Hypothalamus (tissue), 51 donors: ENCODE measurements at places on chromosomes 3 and 15.

- no peak for DNase-seq
Observed at GRCh38 chr3:15676259-15676658, 74.7 kb downstream of the BTD start.

- no peak for DNase-seq
Observed at GRCh38 chr3:188531210-188531609, 377.3 kb downstream of the LPP start.

DNA sequence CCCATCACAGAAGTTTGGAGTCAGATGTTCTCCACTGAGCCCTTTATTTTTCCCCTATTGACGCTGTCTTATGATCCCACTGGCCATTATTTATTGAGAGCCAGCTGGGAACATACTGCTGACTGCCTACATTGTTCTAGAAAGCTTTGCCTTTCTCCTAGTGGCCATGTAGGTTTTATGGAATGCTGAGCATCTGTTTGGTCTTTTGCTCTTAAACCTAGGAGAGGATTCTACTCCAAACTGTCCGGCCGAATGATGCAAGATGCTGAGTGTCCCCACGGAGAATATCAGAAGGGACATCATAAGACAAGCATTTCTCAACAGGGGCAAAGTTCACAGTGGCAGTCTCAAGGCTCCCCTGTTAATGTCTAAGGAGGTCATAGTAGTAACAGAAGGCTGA, 171.4 kb downstream of the ARRDC4 start:
- no peak for DNase-seq

DNA sequence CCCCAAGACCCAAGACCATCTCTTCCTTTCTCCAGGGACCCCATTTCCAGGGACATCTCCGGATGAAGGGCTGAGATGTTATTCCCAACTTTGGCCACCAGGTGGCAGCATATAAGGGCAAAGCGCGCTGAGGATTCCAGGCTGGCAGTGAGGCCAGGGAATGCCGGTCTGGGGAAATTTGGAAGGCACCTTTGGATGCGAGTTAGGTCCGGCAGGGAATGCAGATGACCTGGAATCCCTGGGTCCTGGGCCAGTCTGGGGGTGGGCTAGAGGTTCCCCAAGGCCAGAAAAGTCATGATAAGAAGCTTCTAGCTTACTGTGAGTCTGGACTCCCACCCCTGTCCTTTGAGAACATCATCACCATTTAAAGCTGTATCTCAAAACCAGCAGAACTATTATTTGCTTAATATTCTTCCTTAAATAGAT, 1.6 kb upstream of the CHST13 start:
- DNase-seq, result peak; percentile 25

DNA sequence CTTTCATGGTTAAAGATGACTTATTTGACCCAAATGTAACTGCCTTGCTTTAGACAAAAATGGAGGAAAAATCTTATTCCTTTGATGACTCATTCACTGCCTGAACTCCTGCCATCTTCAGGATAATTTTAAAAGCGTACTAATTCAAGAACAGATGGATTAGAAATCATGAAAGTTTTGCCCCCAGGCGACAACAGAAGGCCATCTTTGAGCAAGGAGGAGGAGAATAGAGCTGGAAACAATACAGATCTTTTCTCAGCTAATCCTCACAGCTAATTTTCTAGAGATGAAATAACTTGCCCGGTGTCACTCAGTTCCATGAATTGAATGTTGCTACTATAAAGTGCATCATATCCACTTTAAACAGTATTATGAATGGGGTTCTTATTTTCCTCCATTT, 324.7 kb upstream of the RARB start:
- no peak for DNase-seq

GRCh38 chr3:193313061-193313958, 65.2 kb downstream of the ATP13A5 start:
- no peak for DNase-seq

DNA sequence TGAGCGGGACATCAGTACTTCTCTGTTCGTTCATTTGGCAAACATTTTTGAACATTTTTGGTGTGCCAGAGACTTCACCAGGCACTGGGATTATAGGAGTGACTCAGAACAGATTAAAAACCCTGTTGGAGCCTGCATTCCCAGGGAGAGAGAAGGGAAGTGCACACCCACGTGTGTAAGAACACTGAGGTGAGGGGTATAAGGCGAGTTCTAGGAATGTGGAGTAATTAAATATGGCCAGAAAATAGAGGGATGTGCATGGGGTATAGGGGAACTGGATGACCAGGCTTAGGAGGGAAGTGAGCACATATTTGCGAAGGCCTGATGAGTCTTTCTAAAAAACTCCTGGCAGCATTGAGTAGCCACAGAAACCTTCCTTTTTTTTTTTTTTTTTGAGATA, 401.2 kb upstream of the C2CD4B start:
- no peak for DNase-seq

GRCh38 chr3:105493305-105493892, 126.7 kb downstream of the ALCAM start:
- no peak for DNase-seq

GRCh38 chr3:58288011-58288728, 17.9 kb upstream of the RPP14 start:
- no peak for DNase-seq

- DNase-seq, result no peak
Observed at GRCh38 chr3:19632099-19633074, 301.6 kb downstream of the EFHB start.

DNA sequence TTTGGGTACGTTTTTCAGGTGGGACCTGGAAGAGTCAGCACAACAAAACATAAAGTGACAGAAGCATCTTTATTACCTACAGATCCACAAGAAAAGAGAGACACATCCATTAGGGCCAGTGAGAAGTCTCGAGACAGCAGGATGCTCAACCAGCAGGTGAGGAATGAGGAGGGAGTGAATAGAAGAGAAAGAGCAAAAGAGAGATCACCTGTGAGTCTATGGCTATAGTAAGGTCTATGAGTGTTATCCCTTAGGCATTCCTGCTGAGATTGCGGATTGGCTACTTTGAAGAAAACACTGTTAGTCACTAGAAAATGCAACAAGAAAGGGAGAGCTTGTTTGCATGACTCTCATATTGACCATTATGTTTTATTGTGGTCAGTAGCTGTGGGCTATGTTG, 1556.2 kb upstream of the GBE1 start:
- no peak for DNase-seq

- DNase-seq, result no peak
Observed at GRCh38 chr3:65356331-65357248, 668.8 kb upstream of the ADAMTS9 start.

DNA sequence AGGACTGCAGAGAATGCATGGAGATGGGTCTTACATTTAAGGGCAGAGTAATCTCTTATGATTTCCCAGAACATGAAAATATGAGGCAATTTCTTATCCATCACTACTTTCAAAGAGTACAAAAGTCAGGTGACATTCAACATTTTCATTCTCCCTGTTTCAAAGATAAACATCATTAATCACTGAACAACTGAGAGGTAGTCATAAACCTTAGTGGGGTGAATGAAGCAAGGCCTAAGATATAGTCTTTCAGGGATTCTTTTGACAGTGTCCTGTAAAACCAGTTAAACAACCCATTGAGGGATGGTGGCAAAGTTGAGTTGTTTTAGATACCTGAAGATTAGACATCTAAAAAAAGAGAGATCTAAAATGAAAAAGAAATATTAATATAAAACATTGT, 271.6 kb upstream of the CBLB start:
- DNase-seq, result no peak

- peak; percentile 16 for DNase-seq
Observed at GRCh38 chr3:73086071-73086494, 24.6 kb downstream of the EBLN2 start.

GRCh38 chr15:93852761-93853160, 378.6 kb upstream of the MCTP2 start:
- no peak for DNase-seq

- no peak for DNase-seq
Observed at GRCh38 chr15:88513195-88513594, 33.3 kb downstream of the DET1 start.

GRCh38 chr15:82186719-82187406, 75.7 kb downstream of the EFL1 start:
- DNase-seq, result no peak

DNA sequence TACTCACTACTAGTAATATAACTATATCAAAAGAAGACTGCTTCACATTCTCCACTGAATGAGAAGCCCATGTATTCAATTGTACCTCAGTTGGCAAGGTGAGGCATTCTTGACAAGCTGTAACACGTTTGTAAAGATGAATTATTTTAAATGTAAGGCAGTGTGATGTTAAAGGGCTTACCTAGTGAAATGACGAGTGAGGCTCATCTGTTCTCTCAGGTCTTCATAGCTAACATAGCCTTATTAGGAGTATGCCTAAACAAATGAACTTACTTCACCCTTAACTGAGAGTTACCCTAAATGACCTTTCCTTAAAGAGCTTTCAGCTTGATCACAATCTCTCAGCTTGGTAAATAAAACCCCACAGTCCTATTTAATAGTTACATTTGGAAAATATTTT, 127.3 kb downstream of the FEZF2 start:
- DNase-seq, result no peak

GRCh38 chr3:141644931-141645330, 93.2 kb upstream of the RNF7 start:
- no peak for DNase-seq

GRCh38 chr3:185653949-185654757, 68.1 kb downstream of the SENP2 start:
- no peak for DNase-seq

GRCh38 chr3:10251006-10251405, 2.7 kb downstream of the TATDN2 start:
- no peak for DNase-seq

DNA sequence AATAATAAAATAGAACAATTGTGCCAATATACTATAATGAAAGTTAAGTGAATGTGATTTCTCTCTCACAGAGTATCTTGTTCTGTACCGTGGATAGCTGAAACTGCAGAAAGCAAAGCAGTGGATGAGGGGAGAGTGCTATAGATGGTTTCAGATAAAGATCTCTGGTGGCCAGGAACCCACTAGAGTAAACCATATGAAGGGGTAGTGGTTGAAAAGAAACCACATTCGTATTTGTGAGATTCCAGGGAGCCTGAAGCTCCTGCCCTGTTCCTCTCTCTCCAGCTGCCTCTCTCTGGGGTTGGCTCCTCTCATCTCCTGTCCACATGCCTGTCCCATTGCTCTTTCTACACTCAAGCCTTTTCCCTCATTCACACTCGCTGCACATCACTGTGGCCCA, 8.9 kb downstream of the ABHD17C start:
- DNase-seq, result no peak

- DNase-seq, result no peak
Observed at GRCh38 chr15:99103279-99103678, 1.6 kb upstream of the SYNM start.

DNA sequence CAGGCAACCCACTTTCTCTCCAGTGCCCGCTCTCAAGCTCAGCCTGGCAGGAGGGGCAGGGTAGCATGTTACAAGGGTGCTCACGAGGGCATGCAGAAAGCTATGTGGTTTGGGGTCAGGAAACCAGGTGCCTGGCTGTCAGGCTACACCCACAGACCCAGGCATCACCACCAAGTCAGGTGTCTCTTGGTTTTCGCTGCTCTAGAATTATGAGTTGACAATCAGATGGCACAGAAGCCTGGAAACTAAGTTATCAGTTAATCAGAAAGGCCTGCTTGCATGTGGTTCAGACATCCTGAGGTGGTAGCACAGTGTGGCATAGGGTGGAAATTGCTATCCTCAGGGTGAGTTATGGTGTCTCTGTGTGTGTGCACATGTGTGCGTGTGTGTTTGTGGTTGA, 16.2 kb upstream of the CCR9 start:
- no peak for DNase-seq

GRCh38 chr15:52257734-52258062, 37.9 kb downstream of the MYO5C start:
- no peak for DNase-seq

DNA sequence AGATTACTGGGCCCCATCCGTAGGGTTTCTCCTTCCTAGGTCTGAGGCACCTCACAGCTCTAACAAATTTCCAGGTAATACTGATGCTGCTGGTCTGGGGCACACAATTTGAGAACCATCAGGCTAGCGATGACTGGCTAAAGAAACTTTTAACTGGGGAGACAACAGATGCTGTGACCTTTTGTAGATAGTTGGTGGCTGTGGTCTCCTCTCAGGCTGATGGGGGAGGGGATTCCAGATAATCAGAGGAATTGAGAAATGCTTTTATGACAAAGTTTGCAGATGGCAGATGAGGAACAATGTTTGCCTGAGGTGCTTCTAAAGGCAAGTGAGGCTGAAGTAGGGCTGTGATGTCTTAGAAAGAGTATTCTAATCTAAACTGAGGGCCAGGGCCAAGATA, 13.8 kb upstream of the CCR9 start:
- no peak for DNase-seq

DNA sequence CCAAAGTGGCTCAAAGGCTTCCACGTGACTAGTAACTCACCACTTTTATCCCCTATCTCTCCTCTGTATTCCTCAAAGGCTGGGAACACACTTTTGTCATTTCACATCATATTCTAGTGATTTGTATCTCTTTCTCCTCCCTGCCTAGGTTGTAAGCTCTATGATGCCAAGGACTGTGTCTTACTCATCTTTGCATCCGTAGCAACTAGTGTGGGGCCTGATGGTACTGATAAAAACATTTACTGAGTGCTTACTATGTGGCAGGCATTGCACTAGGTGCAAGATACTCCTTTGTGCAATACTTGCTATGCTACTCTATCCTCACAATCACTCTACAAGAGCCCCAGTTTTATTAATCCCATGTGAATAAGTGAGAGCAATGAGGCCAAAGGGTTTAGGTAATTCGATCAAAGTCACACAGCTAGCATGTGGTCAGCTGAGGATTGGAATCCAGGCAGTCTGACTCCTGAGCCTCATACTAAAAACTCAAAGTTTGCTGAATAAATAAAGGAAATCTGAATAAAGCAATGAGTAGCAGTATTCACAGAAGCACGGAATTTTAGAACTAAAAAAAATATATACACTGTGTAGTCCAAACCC, 342.6 kb upstream of the ICE2 start:
- no peak for DNase-seq

- DNase-seq, result no peak
Observed at GRCh38 chr15:46703020-46703861, 1014.1 kb upstream of the SEMA6D start.

DNA sequence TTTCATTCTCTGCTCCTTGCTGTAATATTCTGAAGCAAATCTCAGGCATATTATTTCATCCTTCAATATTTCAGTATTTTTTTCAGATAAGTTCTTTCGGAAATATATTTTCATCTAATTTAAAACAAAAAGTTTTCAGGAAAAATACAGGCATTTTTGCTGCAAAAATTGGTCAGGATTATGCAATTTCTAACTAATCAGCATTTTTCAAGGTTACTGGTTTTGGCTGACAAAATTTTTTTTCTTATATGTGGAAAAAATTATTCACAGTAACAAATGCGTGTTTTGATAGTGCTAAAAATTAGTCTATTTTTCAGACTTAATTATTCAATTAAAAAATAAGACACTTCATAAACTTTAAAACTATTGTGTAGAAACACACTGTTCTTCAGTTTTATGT, 31.4 kb downstream of the FNDC3B start:
- DNase-seq, result no peak

GRCh38 chr15:81000624-81001151, at the start of gene TLNRD1:
Gene TLNRD1 (plus strand): TSS chr15:81000923. CDS start chr15:81002272, 1,349 bp downstream.
- peak; percentile 42 for DNase-seq

GRCh38 chr15:55015093-55015445, 181.7 kb downstream of the RSL24D1 start:
- no peak for DNase-seq

- no peak for DNase-seq
Observed at GRCh38 chr3:13108861-13109260, 35.6 kb upstream of the IQSEC1 start.

- DNase-seq, result no peak
Observed at GRCh38 chr15:100194996-100195395, 146.8 kb downstream of the ADAMTS17 start.
